ENCODE measurements at places on chromosomes 6 and 20. TPM values are rescaled to one million over a fixed set of nuclear protein-coding genes. Genes with fewer than 3 reads are reported as not detected.

The TRIM40 gene
- total RNA-seq: not detected

The TTK gene
- 6.2 TPM for total RNA-seq

The MAN1A1 gene
- 120 TPM for total RNA-seq

The DLK2 gene
- total RNA-seq: 0.28 TPM

The FAM110A gene
- 0.85 TPM for total RNA-seq

The KCNQ5 gene
- 5.1 TPM for total RNA-seq

The C6orf163 gene
- total RNA-seq: 0.77 TPM

The HCRTR2 gene
- total RNA-seq: not detected

The ELMO2 gene
- 32.1 TPM for total RNA-seq

The TSBP1 gene
- not detected for total RNA-seq

The KCNK17 gene
- not detected for total RNA-seq

The PXMP4 gene
- 5.6 TPM for total RNA-seq

The DACT2 gene
- total RNA-seq: 2.7 TPM

The TP53TG5 gene
- not detected for total RNA-seq

The MYLK4 gene
- 0.28 TPM for total RNA-seq

The HMGA1 gene
- 40.9 TPM for total RNA-seq

The GNAS-AS1 gene
- total RNA-seq: 0.58 TPM

The WFDC5 gene
- total RNA-seq: not detected

The HBS1L gene
- 111 TPM for total RNA-seq

The FOXQ1 gene
- not detected for total RNA-seq

The FAM162B gene
- total RNA-seq: 19.9 TPM

Measured in regular cardiac myocyte (primary cell).